ENCODE measurements at places on chromosomes 2 and 18. TPM values are rescaled to one million over a fixed set of nuclear protein-coding genes. Genes with fewer than 3 reads are reported as not detected.

Gene MATN3
- total RNA-seq = 0.85 TPM

Gene HTR2B
- total RNA-seq = 1.2 TPM

Gene ARHGAP25
- 3.1 TPM for total RNA-seq

Gene DSG4
- not detected for total RNA-seq

Gene PPP1R1C
- not detected for total RNA-seq

Gene CHCHD5
- 7.1 TPM for total RNA-seq

Gene TMEM169
- under 0.01 TPM for total RNA-seq

Gene SNRNP200
- total RNA-seq = 55.1 TPM

Gene MC5R
- not detected for total RNA-seq

Gene ZNF385B
- not detected for total RNA-seq

Gene HOXD1
- total RNA-seq = 1.8 TPM

Gene SP140L
- total RNA-seq = 13.3 TPM

Gene TRPM8
- total RNA-seq = not detected

Gene OSBPL1A
- 12.9 TPM for total RNA-seq

Gene VIT
- 0.09 TPM for total RNA-seq

All from endothelial cell of coronary artery (primary cell).